Frontal cortex (tissue), 4 donors: ENCODE measurements at places on chromosomes 4 and X. TPM values are rescaled to one million over a fixed set of nuclear protein-coding genes. Genes with fewer than 3 reads are reported as not detected.
A peak's percentile ranks its signal among the peaks of the same experiment; 100 is the strongest.

GRCh38 chrX:12672367-12673106, 118.7 kb upstream of the PRPS2 start:
- no peak for DNase-seq

The NAP1L3 gene
- total RNA-seq = 136 TPM

The PCDH18 gene
- total RNA-seq = 30.6 TPM

The RHOXF2B gene
- total RNA-seq = not detected

The CT55 gene
- total RNA-seq = not detected

The LEF1 gene
- 6.1 TPM for total RNA-seq

- DNase-seq = no peak
Observed at GRCh38 chrX:150202641-150203247, 160.4 kb upstream of the MAMLD1 start.

The GAGE12H gene
- total RNA-seq = not detected

DNA sequence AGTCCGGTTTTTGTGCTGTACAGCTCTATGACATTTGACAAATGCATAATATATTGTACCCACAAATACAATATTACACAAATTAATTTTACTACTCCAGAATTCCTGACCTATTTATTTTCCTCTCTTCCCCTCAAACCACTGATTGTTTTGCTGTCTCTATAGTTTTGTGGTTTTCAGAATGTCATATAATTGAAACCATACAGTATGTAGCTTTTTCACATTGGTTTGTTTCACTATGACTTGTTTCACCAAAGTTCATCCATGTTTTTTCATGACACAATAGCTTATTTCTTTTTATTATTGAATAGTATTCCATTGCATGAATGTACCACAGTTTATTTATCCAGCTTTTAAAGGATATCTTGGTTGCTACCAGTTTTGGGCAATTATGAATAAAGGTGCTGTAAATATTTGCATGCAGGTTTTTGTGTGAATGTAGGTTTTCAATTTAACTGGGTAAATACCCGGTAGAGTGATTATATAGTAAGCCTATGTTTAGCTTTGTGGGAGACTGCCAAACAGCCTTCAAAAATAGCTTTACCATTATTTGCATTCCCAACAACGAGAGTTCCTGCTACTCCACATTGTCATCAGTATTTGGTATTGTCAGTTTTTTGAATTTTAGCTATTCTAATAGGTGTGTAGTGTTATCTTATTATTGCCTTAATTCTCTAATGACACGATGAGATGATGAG, 25.9 kb downstream of the RNF175 start:
- no peak for DNase-seq

DNA sequence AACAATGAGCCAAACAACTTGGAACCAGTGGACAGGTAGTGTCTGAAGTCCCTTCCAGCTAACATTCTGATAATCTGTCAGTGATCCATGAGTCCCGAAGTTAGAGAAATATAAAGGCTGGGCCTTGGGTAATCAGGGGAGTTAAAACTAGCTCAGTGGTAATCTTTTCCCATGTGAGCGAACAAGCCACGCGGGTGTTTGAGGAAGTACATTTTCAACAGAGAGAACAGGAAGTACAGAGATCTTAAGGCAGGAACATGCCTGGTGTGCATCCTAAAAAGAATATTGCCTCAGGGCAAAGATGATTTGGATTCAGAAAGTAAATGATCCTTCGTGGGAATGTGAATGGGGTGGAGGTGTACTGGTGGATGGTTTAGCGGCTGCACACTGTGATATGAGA, 42.9 kb downstream of the FNIP2 start:
- no peak for DNase-seq

- no peak for DNase-seq
Observed at GRCh38 chr4:159540038-159540437, 437.2 kb downstream of the RAPGEF2 start.

The RPL9 gene
- 5,917 TPM for total RNA-seq

The MAP9 gene
- total RNA-seq = 36.7 TPM

DNA sequence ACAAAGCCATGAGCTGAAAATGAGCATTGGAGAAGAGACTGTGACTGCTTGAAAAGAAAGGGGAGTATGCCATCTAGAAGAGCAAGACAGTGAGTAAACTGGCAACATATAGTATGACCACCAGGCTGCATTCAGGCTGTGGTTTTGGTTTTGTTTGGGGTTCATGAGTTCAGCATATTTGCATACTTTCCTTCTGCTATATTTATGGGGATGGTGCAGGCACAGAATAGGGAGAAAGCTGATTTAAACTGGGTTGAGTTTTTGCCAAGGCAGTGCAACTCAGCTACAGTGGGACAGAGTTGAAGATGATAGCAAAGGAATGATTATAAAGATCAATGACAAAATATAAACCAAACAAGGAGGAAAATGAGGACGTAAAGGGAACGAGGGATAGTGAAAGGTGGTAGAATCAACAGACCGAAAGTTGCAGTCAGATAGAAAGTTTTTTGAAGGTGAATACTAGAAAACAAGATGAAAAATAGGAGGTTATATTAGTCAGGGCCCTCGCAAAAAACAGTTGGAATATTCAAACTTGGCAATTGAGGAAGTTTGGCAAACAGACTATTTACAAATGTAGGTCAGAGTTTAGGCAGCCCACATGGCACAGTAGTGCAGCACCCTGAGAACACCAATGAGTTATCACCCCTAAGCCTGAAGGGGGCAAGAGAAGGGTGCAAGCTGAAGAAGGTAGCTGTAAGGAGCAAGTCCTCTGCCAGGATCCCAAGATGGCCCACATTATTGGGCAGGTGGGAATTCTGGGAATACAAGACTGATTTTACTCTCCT, 114.8 kb upstream of the MAP9 start:
- DNase-seq = no peak

- peak; percentile 28 for DNase-seq
Observed at GRCh38 chrX:119887721-119888425, 7.8 kb upstream of the AKAP14 start.

DNA sequence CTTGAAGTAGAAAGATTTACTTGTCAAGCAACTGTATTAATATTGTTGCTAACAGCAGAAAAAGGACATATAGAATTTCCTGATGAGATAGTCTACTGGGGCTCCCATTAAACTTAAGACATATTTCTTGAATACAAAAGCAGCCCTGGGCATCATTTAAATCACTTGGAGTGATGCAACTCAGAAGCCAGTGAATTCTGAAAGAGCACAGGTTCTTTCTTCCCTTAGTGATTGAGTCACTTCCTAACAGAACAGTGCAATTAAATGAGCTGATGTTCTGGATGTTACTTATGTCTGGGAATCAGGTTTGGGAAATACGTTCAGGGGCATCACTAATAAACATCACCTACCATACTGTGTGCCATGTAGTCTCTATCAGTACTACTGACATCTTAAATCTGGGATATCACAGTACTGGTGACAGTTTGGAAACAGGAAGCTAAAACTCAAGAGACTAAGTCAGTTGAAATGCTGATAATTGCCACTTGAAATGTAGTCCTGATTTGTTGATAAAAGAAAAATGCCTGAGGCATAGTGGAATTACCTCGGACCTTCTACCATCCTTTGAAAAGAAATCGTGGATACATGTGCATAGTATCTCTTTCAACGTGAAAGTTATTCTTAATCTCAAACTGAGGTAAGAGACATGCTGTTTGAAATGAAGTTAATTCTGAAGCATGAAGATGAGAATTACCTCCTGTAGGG, 249.2 kb upstream of the GPRIN3 start:
- no peak for DNase-seq

The TRIM75 gene
- total RNA-seq = not detected

GRCh38 chr4:25028851-25029250, 1.9 kb downstream of the LGI2 start:
- DNase-seq = no peak

The EXOC1L gene
- total RNA-seq = not detected

DNA sequence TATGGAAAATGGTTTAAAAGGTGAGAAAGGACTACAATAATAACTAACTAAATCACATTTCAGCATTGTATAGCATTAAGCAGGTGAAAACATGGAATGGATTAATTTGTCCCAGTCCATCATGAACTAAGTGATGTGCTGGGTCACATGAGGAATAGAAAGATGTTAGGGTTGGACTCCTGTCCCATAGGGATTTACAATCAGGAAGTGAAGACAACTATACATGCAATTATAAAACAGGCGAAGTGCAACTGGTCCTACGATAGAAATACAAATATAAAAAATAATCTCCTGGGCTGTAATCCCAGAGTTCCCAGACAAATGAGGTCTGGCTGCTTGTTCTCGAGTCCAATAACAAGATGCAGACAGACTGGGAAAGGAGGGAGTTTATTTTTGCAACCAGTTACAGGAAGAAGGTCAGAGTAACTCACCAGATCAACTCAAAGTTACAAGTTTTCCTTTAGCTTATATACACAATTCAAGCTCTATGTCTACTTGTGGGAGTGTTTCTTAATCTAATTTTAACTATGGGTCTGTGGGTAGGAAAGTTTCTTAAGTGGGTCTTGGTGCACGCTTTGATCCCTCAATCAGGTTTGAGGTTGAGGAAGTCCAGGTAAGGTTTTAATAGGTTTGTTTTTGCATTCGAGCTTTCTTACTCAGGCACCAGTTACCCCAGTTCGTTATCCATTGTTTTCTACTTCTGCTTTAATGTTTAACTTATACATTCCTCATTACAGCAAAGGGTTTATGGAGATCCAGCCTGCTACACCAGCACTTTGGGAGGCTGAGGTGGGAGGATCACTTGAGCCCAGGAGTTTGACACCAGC, 50.1 kb downstream of the IGFBP7 start:
- DNase-seq = no peak

The WAS gene
- total RNA-seq = 2.0 TPM

DNA sequence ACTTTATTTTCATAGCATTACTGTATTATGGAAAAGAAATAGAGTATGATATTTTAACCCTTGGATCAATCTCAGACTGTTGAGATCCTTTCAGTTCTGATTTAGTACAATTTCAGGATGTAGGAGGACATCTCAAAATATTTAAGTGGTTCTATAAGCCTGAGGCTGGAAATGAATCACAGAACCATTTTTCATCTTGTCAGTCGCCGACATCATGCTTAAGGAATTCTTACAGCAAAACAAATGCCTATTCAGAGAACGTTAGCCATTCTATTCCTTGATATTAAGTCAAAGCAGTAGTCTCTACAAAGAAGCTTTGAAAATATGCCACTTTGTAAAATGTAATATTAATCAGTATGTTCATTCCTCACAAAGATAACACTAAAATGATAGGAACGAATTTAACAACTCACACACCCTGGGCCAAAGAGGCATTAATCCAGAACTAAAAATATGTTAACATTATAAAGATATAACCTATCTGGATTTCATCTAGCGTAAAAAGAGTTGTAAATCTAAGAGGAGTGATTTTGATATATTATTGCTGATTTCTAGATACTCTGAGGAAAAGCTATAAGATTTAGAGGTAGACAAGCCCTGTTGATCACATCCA, 152.0 kb downstream of the GASK1B start:
- DNase-seq = no peak

DNA sequence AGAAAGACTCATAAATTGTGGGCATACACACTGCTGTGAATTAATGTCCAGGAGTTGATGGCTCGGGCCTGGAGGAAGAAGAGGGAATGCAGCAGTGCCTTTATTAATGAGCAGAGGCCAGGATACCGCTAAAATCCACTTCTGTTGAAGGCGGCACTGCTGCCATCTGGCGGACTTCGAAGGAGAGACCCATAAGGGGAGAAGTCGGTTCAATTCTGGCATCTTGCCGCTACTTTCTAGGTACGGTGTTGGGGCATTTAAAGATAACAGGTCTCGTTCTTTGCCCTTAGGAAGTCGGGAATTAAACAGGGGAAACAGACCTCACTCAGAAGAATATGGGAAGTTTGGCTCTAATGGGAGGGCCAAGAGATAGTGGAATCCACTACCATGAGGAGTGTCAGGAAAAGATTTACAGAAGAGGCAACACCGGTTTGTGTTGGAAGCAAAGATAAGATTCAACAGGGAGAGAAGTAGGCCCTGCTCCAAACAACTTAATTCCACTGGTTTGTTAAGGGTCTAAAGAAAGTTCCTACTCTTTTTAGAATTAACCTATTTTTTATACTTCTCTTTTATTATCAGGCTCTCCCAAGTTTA, 133.6 kb upstream of the GIMD1 start:
- peak; percentile 9 for DNase-seq

The MTMR8 gene
- 4.5 TPM for total RNA-seq

GRCh38 chr4:81490403-81491160, 18.9 kb upstream of the RASGEF1B start:
- DNase-seq = no peak

DNA sequence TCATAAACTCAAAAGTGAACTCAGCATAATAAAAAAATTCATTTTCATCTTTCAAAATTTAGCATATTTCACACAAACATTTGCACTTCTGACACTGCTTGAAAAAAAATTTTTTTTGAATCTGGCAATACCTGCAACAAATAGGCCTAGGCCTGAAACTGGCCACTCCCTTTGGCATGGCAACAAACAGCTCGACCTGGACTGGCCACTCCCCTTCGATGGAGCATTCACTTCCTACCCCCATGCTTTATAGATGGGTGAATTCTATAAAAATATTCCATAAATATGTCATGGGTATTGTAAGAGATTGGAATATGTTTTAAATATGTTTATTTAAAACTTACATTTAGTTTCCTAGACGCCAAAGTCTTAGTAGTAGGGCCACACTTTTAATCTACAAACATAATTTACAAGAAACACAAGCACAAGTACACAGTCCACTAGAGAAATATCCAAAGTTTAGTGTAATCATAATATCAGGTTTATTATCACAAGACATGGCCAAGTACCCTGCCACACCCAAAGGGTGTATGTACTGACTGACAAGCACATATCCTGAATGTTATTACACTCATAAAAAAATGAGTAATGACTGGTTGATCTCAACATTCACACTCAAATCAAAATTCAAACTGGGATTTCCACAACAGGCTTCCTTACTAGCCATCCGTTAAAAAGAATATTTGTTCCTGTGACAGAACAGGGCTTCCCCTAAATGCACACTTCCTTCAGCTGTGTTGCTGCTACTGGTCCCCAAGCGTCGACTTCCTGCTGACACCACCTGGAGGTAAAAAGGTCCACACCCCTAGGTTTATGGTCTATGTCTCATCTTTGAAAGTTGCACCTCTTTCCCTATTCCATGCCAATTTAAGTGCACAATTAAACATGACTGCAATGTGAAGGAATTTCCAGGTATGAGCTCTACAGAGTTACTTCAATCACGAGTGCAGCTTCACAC, 271.5 kb downstream of the NR3C2 start:
- no peak for DNase-seq

The ARMCX1 gene
- total RNA-seq = 120 TPM

The CFP gene
- total RNA-seq = 0.82 TPM

The FRMPD4 gene
- 26.5 TPM for total RNA-seq

DNA sequence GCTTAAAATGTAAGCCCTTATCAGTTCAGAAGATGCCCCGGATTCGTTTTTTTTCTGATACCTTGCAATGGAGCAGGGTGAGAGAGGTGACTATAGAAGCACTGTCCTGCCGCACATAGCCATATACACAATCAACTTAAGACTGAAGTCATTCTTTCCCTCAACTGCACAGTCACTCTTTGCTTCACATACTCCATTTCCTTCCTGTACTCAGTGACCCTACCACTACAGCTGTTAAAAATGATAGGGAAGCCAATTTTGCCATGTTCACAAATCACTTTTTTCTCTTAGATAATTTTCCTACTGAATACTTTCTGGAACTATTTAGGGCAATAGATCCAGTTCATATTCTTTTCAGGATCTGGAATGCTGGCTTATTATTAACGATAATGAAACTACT, 300.0 kb downstream of the ANK2 start:
- no peak for DNase-seq

The SYTL4 gene
- total RNA-seq = 3.3 TPM

The AFF2 gene
- 313 TPM for total RNA-seq
